T-helper 17 cell (primary cell): ENCODE measurements at places on chromosomes 3 and 15. TPM values are rescaled to one million over a fixed set of nuclear protein-coding genes. Genes with fewer than 3 reads are reported as not detected.

DNA sequence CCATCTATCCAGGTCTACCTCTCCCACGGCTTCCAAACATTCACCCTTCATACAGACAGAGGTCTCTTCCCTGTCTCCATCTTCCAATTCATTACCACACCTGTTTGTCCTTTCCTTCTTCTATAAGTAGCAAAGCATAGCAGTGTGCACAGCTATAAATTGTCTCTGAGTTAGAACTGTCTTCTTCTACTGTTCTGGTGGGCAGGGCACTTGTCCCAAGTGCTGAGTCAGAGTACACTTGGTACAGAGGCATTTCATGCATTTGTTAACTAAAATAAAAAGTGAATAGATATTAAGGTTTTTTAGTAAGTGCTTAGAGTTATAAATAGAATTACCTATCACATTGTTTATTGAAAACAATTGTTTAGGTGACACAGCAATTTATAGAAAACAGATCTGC lies 150.1 kb upstream of the CCDC54 start:
- DNase-seq = no peak
- no peak overlapping the region for H3K4me3 ChIP-seq
- H3K36me3 ChIP-seq = no peaks in the 10 kb centered on the region
- no peaks in the 10 kb centered on the region for H3K4me1 ChIP-seq

DNA sequence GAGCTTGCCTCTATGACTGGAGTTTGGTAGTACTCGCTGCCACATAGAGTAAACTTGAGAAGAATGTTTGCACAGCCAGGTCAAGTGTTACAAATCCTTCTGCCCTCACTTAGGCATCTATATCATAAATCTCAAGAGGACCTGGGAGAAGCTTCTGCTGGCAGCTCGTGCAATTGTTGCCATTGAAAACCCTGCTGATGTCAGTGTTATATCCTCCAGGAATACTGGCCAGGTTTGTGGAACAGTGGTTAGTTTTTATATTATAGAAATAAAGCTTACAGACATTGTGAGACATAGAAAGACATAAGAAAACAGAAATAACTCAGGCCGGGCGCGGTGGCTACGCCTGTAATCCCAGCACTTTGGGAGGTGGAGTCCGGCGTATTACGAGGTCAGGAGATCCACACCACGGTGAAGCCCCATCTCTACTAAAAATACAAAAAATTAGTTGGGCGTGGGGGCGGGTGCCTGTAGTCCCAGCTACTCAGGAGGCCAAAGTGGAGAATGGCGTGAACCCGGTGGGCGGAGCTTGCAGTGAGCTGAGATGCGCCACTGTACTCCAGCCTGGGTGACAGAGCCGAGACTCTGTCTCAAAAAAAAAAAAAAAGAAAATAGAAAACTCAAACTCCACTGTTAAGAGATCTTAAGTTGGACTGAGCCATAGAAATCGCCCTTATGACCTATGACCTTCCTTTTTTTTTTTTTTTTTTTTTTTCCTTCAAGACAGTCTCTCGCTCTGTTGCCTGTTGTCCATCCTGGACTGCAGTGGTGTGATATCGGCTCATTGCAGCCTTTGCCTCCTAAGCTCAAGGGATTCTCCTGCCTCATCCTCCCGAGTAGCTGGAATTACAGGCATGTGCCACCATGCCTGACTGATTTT lies 2.2 kb downstream of the RPSA start:
- H3K36me3 ChIP-seq = peaks cover 14% of the 10 kb centered on the region
- peak overlapping the region; percentile 98 for H3K27ac ChIP-seq
- DNase-seq = no peak
- peaks cover 39% of the 10 kb centered on the region for H3K4me1 ChIP-seq

- DNase-seq = peak; percentile 34
- no peaks in the 10 kb centered on the region for H3K27me3 ChIP-seq
- H3K4me1 ChIP-seq = peaks cover 17% of the 10 kb centered on the region
Measured at GRCh38 chr15:90143166-90143655, 40.9 kb upstream of the IDH2 start.

EPM2AIP1 gene
- 32.9 TPM for total RNA-seq
